ENCODE measurements at places on chromosomes 5 and 9.

- DNase-seq = no peak
Observed at GRCh38 chr5:123120197-123120596, 31.2 kb downstream of the PRDM6 start.

DNA sequence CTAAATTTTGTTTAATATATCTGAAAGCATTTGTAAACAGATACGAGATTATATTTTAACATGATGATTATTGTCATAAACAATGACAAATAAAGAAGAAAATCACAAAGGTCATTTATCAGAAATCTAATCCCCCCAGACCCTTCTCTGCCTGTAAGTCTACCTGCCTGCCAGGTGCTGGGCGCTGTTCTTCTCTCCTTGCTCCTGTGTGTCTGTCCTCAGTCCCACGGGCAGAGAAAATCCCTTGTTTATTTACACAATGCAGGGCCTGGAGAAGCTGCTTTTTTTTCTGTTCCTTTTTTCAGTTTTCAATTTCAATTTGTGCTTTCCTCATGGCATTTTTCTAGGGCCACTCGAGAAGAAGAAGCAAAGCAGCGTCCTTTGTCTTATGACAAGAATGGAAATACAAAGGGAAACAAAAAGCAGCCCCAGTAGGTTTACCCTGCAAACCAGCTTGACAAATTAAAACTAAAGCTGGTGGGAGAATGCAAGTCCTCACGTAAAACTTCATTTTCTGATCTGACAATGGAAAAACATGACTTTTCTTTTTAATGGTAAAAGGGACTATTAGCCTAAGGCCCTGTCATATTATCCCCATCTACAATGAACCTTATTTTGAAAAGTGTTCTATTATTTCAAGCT is 282.4 kb upstream of the KLF9 start:
- no peak for DNase-seq

- no peak for DNase-seq
Observed at GRCh38 chr5:14204011-14204670, 61.0 kb downstream of the TRIO start.

- DNase-seq = no peak
Observed at GRCh38 chr5:55022450-55022849, 1.6 kb upstream of the GZMK start.

DNA sequence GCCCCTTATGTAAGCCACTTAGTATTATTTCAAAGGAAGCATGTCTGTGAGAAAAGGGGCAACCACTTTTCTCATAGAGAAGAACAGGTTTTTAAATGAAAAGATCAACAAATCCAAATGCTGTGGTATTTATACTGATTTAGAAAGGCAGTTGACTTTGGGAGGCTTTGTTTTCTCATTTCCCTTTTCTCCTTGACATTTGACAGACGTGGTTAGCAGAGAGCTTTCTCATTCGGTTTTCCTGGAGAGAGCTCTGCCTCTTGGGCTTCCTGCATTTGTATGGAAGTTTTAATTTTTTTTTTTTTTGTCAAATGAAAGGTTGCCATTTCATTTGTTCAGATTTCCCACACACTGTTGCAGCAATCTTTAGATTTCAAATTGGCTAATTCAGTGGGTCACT is 62.5 kb downstream of the EXOSC2 start:
- no peak for DNase-seq

- DNase-seq = no peak
Observed at GRCh38 chr9:75935591-75935990, 45.1 kb downstream of the PCSK5 start.

DNA sequence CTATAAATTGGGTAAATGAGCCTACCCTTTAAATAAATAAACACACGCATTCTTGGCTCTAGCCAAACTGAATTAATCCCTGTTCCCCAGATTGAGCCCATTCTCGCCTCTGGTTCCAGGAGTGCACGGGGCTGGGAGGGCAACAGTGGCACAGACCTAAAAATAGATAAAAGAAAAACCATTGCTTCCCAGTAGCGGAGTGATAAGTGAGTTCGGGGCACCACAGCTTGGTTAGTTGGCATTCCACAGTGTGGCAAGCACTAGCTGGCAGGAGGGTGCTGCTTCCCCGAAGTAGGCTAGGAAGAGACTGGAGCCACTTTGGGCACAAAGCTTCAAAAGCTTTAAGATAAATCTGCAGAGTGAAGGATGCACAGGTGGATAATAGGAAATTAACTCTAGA is 322.2 kb upstream of the SGCD start:
- no peak for DNase-seq

DNA sequence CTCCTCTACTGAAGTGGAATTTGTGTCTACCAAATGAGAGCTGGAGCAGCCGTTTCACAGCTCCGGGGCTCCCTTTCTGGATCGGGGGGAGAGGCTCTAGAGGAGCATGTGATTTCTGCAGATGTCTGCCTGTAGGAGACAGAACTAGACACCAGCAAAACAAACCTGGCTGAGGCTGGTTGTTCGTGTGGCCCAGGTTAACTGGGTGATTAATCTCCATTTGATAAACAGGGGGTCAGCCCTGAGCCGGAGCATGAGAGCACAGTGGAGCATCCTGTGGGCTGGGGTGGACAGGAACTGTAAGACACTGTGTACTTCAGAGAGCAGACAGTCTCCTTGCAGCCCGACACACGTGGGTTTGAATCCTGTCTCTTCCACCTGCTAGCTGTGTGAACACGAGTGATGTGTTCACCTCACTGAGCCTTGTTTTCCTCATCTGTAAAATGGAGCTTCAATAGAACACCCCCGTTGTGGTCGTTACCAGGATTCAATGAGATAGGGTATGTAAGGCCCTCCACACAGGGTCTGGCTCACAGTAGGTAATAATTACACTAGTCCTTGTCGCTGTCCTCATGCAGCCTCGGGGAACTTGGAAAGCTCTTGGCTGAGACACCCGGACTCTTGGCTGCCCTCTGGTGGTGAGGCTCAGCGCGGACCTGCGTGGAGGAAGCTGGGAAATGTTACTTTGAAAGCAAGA is 12.9 kb downstream of the CXCL14 start:
- peak; percentile 24 for DNase-seq

DNA sequence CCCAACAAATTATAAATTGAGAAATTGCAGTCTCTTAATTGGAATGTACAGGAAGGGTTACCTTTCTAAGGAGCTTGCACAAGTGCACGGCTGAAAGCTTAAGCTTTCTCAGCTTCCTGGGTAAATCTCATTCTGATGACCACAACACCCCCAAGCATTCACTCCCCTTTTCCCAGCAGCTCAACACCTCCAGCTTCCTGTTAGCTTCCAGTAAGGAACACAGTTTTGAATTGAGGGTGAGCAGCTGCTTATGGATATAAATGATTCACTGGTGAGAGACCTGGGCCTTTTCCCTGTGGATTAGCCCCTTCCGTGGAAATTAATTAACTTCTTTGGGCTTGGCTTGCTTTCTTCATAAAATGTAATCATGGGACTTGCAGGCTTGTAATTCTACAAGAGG is 101.2 kb downstream of the SLC28A3 start:
- no peak for DNase-seq

- no peak for DNase-seq
Observed at GRCh38 chr5:93340881-93341280, 240.1 kb downstream of the NR2F1-AS1 start.

GRCh38 chr9:87657190-87657589 is 68.7 kb upstream of the CTSL start:
- DNase-seq = no peak

GRCh38 chr5:58447226-58447625 is 12.7 kb downstream of the PLK2 start:
- no peak for DNase-seq

DNA sequence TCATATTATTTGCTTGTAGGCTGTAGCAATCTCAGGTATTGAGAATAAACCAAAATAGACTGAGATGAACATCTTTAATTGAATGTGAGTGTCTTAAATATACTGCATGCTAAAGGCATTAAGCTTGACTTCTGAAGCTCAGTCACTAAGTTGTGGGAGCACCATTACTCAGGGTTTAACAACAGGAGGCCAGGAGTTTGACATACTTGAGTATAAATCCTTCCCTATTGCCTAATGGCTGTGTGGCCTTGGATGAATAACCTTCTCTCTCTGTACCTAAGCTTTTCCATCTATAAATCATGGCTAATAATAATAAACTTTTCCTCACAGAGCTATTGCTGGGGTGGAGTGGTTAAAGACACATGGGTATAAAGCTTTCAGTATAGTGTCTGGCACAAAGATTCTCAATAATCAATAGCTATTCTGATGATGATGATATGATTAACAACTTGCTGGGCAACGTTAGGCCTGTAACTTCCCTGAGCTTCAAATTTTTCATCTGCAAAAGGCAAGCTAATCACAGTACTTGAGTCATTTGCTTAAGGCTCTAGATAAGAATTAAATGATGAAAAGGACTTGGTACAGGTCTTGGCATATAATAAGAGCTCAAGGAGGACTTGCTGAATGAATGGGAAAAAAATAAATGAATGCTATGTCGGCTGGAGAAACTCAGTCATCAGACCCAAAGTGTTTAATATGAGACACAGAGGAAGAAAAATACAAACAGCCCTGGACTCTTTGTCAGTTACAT is 174.0 kb upstream of the IL12B start:
- no peak for DNase-seq

GRCh38 chr9:121921444-121921843 is 171.7 kb downstream of the TTLL11 start:
- DNase-seq = no peak

- no peak for DNase-seq
Observed at GRCh38 chr5:159427180-159428012, 97.1 kb upstream of the IL12B start.

GRCh38 chr9:89668866-89669246 is 64.0 kb downstream of the GADD45G start:
- DNase-seq = no peak

- no peak for DNase-seq
Observed at GRCh38 chr5:77616920-77617319, 21.6 kb downstream of the OTP start.

DNA sequence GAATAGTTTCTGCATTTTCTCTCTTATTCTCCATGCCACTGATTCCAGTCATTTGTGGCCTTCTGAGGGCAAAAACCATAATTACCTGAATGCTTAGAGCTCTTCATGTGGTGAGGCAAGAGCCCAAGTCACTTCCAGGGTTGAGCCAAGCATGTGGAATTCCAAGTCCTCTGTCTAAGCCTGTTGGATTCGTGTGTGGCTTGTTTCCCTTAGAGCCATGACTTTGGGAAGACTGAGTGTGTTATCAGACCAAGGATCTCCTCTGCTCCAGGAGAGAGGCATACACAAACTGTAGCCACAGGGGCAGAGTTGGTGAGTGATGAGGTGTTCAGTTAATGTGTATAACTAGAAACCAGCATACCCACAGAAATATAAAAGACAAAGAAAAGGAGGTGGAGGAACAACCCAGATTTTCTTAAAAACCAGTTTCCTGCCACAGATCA is 27.1 kb downstream of the SLC22A5 start:
- no peak for DNase-seq

- peak; percentile 50 for DNase-seq
Observed at GRCh38 chr9:31776471-31776870, 608.0 kb upstream of the ACO1 start.

- DNase-seq = no peak
Observed at GRCh38 chr5:170296935-170297588, 515 bp downstream of the LCP2 start.

GRCh38 chr5:120093178-120093577 is 370.9 kb upstream of the PRR16 start:
- no peak for DNase-seq

DNA sequence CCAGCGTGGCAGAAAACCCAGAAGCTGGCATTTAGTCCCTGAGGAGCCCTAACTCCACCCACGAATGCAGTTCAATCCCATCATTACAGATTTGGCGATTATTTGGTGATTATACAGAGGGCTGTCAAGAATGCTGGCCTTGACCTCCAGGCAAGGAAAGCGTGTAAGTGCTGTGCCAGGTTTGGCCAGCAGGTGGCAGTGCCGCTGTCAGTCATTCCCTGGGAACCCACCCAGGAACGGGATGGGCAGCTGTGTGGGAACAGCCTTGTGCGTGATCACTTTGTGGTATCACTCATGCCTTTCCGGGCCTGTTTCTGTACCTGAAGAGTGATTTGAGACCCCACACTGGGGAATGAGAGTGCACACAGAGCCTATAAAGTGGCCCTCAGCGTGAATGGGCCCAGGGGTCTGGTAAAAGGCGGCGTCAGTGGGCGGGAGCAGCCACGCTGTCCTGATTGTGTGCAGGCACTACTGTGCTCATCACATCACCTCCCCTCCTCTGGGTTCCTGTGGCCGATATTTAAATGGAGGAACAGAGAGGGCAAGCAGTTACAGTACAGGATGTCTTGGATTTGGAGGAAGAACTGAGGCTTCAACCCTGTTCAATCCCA is 215.6 kb downstream of the ROR2 start:
- no peak for DNase-seq

DNA sequence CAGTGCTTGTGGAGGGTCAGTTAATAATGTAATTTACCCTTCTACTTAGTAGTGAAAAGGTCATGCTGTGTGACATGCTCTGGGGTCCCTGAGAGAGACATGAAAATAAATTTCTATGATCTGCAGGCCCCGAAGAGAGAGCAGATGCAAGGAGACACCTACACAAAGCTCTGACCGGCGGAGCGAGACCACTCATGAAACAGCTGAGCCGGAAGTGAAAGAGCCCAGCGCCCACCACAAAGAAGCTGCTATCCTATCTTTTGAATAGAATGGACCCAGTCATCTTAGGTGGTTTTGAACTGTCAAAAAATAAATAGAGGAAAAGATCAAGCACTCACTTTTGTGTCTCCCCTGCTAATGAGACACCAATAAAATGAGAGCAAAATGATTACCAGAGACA is 190.0 kb downstream of the MED10 start:
- DNase-seq = no peak

DNA sequence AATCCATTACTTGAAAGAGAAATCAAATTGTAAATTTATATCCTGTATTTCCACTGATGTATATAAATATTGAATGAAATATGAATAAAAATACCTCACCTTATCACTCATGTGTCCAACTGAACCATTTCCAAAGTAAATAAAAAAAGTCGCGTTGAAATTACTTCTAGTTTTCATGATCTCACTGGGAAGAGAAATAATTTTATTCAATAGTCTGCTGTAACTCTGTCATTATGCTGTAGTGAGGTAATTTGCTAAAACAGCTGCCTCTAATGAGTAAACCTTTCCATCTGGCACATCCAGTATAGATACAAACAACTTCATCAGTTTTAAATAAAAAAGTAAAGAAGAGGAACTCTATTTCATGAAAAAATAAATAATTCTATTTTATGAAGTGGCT is 611.5 kb downstream of the ZNF608 start:
- DNase-seq = no peak

GRCh38 chr9:108477529-108478006 is 378.2 kb downstream of the ACTL7B start:
- no peak for DNase-seq

GRCh38 chr5:35622974-35623373 is 5.3 kb downstream of the SPEF2 start:
- no peak for DNase-seq

- DNase-seq = no peak
Observed at GRCh38 chr9:111190347-111190746, 139.7 kb downstream of the OR2K2 start.

DNA sequence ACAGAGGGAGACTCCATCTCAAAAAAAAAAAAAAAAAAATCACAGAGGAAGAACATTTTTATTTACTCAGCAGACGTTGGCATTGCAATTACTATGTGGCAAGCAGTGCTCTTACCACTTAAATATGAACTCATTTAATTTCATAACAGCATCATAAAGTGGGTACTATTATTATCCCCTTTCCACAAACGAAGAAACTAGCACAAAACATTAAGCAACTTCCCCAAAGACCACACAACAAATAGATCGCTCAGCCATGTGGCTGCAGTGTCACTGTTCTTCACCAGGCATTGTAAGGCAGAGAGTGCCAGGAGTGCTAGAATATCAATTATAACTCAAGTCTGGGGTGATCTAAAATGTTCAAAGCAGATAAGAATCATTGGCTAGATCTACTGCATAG is 69.8 kb upstream of the PLPP6 start:
- no peak for DNase-seq
